ENCODE measurements at places on chromosomes 5 and 9.

GRCh38 chr9:91243029-91243428 lies 118.7 kb downstream of the AUH start:
- DNase-seq, result no peak

DNA sequence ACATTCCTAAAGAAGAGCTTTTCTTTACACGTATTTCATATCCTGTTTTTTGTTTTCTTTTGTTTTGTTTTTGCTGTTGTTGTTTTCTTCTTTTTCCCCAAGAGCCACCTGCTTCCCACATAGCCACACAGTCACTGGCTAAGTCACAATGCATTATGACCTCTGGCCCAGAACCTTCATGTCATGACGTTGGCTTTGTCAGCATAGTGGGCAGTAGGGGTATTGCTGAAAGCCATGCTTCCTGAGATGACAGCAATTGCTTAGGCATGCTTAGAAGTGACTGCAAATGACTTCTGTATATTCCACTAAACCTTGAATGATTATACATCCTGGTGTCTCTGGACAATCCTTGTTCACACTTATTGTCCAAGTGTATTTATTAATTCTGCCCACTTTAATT lies 375.8 kb downstream of the TAF11L14 start:
- no peak for DNase-seq

GRCh38 chr9:114687034-114687433 lies 5.0 kb upstream of the TEX48 start:
- DNase-seq, result peak; percentile 66

- peak; percentile 91 for DNase-seq
Observed at GRCh38 chr5:86979811-86980411, 287.8 kb upstream of the RASA1 start.

DNA sequence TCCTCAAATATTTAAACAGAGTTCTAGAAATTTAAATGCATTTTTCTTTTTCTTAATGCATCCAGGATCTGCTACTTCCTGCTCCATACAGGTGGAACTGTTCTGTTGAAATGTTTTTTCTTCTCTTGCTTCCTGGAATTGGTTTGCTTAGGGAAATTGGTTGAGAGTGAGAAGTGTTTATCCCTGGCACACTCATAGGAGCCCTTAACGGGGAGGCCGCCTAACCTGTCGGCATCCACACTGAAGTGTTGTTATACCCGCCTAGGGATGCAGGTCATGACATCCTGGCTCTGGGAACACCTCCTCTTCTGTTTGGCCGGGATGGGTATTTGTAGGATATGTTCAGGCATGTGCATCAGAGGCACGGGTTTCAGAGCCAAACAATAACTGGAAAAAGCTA lies 239.7 kb downstream of the GADD45G start:
- no peak for DNase-seq

All from EH (cell line).